ENCODE measurements at places on chromosomes 7 and 10.

DNA sequence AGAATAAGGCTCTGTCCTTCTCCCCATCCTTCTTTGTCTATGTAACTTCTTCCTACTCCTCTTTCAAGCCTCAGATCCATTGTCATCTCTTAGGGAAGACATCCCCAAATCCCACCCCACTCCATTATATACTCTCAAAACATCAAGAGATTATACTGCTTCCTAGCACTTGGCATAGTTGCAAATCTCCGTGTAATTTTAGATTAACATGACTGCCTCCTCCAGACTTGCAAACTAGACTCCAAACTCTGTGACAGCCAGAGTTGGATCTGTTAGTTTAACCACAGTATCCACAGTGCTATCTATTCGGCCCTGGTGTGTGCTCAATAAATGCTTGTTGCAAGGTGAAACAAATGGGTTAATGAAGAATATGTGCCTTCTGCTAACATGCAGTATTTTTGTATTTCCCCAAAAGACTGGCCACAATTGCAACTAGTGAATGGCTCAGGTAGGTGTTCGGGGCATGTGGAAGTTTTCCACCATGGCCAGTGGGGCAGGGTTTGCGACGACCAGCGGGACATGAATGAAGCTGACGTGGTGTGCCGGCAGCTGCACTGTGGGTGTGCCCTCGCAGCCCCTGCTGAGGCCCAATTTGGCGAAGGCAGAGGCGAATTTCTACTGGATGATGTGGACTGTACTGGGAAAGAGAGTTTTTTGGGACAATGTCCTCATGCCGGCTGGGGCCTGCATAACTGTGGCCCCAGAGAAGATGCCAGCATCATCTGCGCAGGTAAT, 34.5 kb upstream of the C10orf120 start:
- DNase-seq = no peak

GRCh38 chr7:121126801-121127534, 138.5 kb downstream of the CPED1 start:
- DNase-seq = peak; percentile 2

DNA sequence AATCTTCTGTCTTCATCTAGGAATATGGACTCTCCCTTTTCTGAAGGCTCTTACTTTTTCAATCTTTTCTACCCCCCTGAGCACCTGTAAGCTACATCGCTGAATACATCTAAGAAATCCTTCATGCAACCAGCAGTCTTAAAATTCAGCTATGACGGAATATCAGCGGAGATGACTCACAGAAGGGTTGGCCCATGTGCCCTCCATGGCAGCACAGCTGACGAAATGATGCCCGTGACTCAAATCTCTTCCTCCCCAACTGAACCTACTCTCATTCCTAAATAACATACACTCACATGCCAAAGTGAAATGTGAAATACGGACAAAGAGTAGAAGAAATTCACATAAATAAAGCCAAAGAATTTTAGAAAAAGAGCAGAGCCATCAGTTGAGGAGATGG, 30.3 kb upstream of the NCAPG2 start:
- peak; percentile 47 for DNase-seq

DNA sequence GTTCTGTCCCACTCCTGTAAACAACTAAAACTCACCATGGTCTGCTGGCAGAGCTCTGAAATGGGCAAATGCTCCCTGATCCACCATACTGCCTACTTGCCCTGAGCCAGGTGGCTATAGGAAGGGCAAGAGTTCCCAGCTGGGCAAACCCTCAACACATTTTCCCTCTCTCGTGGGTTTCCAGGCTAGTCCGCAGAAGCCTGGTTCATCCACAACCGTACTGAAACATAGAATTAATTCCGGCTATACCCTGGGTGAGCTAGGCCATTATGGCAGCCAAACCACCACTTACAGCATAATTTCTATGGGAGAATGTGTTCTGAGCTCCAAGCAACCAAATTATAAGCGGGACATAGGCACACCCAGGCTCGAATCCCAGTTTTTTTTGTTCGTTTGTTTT, 20.1 kb upstream of the DDIT4 start:
- no peak for DNase-seq

GRCh38 chr7:46107610-46108217, 186.6 kb upstream of the IGFBP3 start:
- DNase-seq = no peak

All from MV-4-11 (cell line).